ENCODE measurements at places on chromosomes 13 and 19. TPM values are rescaled to one million over a fixed set of nuclear protein-coding genes. Genes with fewer than 3 reads are reported as not detected.

DNA sequence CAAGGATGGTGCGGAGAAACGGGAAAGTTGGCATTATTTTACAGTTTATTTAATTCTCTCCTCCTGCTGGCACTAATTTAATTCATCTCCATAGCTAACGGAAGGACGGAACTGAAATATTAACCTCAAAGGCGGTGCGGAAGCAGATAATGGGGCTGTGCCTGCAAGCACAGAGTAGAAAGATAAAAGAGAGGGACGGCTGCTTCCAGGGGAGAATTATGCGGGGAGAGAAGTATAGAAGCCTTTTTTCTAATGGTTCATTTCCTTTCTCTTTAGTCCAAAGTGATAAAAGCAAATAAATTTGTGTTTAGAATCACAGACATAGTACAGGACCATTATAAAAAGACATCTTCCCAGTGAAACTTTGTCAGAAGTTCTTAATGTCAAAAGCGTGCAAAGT, 34.5 kb upstream of the UQCRFS1 start:
- no peak for DNase-seq

- DNase-seq = no peak
Measured at GRCh38 chr19:3857449-3858003, 11.3 kb downstream of the ZFR2 start.

DNA sequence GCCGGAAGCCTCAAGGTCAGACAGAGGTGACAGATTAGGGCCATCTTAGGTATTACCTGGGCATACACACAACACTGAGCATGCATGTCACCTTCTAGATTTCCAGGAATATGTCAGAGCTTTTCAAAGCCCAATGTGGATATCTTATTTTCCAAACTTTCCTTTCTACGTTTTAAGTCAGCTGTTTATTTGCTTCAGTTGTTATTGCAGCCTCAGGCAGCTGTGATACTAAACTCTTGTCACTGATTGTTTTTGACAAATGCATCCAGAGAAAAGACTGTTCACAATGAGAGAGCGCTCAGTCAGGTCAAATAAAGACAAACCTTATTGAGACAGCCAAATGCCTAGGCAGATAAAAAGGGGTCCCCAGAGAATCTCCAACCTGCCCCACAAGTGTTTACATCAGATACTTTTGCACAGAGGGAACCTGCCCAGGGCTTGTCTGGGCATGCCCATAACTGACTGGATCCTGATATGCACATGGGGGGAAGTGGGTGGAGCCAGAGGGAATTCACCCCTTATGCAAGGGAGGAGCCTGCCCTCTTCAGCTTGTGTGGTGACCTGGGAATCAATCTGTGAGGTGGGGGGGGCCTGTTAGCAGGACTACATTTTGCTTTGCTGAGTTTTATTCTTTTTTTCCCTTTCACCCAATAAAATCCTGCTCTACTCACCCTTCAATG, 28.5 kb downstream of the MED4 start:
- DNase-seq = no peak

Gene SYNGR4
- polyA plus RNA-seq = not detected

- DNase-seq = no peak
Measured at GRCh38 chr19:29836409-29836825, 24.6 kb downstream of the CCNE1 start.

DNA sequence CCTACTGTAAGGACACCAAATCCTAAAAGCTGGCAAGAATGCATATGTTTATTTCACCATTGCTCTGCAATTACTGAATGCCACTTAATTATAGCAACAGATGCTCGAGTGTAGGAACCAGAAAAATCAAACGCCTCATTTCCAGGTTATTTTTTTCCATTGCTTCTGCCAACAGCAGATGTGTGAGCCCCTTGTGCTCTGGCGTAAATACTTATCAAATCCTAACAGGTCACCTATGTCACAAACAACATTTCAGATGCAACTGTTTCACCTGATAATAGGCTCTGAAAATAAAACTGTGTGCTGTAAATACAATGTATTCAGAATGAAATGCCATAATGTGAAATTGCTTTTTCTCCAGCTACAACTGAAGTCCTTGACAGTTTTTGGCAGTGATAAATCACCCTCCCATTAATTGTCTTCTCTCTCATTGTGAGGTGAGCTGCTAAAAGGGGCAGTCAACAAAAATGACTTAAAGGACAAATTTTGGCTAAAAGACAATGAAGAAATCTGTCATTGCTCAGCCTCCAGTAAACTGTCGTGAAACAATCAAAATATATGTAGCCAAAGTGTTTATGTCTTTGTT, 344.0 kb downstream of the DACH1 start:
- DNase-seq = no peak
